ENCODE measurements at places on chromosomes 5 and 9.

DNA sequence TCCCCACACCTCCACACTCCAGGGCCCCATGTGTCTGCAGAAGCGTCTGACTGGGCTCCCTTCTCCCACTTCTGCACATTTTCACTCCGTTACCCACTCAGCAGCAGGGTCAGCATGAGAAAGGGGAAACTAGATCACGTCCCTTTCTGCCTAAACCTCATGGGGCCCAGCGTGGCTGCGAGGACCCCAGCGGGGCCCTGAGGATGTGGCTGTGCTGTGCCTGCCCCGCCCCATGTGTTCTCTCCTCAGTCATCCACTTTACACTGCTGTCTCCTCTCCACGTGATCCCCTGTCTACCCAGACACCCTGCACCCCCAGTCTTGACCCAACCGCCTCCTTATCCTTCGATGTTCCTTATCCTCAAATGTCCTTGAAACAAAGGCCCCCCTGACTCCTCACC, 59.8 kb upstream of the OTULINL start:
- DNase-seq: no peak

- no peak for DNase-seq
These were observed 86.9 kb downstream of the PTPN3 start for GRCh38 chr9:109411069-109411761.

- no peak for DNase-seq
These were observed 94.5 kb downstream of the PDE4D start for GRCh38 chr5:59798862-59799667.

DNA sequence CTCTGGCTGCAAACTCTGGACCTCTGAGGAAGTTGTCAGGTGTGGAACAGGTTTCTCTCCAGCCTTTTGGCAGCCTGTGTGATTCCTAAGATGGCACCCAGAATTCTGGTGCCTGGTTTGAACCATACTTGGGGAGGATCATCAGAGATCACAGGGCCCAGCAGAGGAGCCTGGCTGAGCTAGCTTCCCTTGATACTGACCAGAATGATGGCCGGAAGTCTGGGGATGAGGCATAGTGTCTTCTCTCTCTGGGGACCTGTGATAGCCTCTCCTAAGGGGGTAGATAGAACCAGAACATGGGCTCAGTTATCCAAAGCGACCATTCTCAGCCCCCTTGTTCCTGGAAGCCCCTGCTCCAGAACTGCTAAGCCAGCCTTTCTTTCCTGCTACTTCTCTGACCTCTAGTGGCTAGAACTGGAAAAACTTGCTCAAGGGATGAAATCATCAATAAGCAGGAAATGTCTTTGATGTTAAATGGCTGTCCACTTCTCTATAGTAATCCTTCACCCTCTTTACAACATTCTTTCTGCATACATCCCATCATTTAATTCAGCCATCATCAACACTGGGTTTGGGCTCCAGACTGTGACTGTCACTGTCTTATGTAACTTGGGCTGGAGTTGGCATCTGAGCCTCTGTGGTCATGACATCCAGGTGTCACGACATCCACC, 55.1 kb downstream of the C9orf152 start:
- DNase-seq: no peak

DNA sequence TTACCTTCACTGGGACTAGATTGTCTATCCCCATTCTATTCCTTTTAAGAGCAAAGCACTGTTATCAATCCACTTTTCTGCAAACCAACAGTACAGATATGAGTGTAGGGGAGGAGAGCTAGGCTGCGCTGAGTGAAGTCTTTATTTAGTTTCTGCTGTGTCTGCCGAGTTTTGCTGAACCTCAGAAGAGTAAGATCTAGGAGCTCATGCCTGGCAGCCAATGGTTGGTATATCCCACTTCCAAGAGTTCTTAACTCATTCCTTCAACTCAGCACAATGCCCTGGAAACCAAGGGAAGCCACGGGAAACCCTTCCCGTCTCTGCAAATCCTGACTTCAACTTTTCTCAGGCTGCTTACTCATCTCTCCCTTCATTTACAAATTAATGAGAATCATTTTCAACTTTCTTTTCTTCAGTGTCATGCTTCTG, 58.0 kb upstream of the JAK2 start:
- no peak for DNase-seq

DNA sequence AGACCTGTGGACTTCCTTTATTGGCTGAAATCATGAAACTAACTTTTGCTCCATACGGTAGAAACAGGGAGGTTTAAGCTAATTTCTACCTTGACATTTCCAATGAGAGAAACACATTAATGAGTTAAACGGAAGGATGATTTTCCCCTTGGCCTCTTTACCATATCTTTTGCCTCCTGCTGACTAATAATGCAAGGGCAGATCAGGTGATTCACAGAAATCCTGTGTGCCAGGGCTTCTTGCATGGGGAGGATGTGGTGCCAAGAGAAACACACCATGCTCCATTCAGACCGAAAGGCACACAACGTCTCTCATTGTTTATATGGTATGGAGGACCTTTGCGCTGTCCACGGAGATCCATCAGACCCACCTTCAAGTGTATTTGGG, 17.4 kb upstream of the PRLR start:
- no peak for DNase-seq

DNA sequence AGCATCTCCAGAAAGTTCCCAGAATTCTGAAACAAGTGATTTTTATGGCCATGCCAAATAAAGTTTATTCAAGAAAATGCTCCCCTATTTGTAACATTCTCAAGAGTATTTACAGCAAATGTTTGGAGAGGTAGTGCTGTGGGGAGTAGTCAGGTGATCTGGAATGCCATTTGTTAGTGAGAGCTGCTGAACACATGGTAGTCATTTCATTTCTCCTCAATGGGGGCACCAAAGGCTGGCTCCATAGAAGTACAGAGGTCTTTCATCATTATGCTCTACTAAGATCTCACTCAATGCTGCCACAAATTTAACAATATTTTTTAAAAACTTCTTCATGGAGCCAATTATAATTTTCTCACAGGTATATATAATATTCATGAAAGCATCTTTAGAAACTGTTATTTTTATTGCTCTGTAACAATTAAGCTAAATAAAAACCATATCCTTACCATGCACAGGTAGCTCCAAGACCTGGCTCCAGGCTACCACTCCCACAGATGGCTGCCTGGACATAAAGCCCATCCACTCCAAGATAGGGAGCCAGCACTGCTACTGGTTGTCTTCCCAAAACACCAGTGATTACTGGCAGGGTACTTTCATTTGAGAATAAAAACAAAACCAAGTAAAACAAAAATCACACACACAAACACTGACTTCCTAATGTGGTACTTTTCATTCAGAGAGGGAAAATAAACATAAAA, 200.8 kb downstream of the PLK2 start:
- no peak for DNase-seq

All from activated CD8-positive, alpha-beta memory T cell treated with anti-CD3 and anti-CD28 coated beads for 48 hours (primary cell).